ENCODE measurements at places on chromosomes 3 and 15.

GRCh38 chr3:11909726-11910125, 63.0 kb upstream of the TAMM41 start:
- no peak for DNase-seq

GRCh38 chr15:85525755-85526154, 145.4 kb downstream of the AKAP13 start:
- no peak for DNase-seq

GRCh38 chr3:101995371-101996046, 146.2 kb downstream of the NFKBIZ start:
- no peak for DNase-seq

GRCh38 chr3:73848173-73848906, 223.6 kb upstream of the PDZRN3 start:
- DNase-seq: no peak

DNA sequence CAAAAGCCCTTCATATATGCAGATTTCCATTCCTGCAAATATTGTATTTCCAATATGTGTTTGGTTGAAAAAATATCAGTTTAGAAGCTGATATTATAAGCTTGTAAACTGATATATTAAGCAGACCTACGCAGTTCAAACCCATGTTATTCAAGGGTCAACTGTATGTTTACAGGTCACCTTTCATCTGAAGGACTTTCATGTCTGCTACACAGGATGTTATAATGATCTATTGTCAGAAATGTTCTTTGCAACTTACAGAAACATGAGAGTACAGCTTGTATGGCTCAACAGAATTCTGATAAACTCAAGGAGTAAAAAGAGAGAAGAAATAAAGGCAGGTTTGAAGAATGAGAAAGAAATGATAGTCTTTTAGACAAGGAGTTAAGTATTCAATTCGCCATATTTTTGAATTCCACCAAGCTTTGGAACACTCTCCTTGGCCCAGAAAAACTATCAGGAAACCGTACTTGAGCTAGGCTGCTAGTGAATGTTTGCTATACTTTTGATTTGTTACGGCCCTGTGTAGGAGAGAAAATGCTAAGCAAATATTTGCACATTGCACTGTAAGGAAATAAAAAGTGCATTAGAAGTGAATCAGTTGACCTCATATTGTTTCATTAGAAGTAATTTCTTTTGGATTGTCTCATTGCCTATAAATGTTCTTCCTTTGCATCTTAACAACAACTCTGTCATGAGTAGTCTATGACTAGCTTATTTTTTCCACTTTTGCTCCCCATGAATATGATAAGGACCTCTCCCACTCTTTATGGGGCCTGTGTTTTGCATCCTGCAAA, 81.2 kb downstream of the NEK11 start:
- DNase-seq: no peak

DNA sequence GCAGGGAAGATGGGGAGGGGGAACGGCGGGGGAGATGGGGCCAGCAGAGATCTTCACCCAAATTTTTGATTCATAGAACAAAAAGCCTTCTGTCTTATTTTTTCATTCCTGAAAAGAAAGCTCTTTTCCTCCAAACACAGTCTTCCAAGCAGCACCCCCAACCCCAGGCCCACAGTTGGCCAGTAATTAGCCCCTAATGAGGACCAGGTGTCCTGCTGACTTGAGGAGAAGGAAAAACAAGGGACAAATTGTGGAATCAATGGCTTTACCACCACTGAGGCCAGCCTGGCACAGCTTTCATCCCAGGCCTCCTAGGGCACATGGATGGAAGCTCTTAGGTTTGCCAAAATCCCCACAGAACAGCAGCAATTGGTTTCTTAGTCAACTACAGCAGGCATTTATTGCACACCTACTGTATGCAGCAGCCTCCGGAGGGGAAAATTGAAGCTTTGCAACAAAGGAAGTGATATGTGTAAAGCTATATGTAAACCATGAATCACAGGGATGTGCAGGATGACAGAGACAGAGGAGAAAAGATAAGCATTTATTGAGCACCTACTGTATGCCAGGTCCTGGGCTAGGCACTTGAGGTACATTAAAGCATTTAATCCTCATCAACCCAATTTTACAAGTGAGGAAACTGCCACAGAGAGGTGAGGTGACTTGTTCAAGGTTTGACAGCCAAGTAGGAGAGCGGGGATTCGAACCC, 199.5 kb downstream of the TBC1D2B start:
- DNase-seq: no peak

DNA sequence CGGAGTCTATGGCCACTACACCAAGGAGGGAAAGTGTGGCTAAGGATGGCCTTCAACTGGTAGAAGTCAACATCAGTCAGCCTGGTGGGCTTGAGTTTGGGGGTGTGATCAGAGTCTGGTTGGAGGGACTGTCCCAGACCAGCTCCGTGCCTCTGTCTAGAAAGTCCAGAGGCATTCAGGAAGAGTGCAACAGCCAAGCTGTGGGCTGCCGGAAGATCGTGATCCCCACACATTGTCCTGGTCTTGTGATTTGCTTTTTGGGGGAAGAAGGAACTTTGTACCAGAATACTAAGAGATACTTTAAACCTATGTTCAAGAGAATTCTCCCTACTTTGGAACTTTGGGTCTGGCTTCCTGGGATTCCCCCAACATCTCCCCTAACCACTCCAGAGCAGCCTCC, 47.8 kb upstream of the VPS8 start:
- DNase-seq: no peak

GRCh38 chr3:53807117-53807810, 39.0 kb downstream of the CHDH start:
- no peak for DNase-seq

DNA sequence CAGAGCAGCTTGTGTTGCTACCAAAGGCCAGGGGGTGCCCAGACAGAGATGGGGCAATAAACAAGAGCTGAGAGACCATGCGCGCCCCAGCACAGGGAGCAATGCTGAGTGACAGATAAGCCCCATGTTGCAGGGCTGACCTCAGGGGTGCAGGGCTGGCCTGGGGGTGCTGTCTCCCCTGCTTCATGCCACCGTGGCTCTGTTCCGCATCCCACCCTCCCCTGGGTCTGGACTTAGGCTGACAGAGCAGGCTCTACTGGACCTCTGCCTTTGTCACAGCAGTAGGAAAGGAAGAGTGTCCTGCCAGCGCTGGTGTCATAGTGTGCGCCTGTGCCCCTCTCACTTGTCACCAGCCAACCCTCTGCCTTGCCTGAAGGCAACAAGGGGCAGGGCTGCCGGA, 67.4 kb upstream of the IQSEC1 start:
- no peak for DNase-seq

DNA sequence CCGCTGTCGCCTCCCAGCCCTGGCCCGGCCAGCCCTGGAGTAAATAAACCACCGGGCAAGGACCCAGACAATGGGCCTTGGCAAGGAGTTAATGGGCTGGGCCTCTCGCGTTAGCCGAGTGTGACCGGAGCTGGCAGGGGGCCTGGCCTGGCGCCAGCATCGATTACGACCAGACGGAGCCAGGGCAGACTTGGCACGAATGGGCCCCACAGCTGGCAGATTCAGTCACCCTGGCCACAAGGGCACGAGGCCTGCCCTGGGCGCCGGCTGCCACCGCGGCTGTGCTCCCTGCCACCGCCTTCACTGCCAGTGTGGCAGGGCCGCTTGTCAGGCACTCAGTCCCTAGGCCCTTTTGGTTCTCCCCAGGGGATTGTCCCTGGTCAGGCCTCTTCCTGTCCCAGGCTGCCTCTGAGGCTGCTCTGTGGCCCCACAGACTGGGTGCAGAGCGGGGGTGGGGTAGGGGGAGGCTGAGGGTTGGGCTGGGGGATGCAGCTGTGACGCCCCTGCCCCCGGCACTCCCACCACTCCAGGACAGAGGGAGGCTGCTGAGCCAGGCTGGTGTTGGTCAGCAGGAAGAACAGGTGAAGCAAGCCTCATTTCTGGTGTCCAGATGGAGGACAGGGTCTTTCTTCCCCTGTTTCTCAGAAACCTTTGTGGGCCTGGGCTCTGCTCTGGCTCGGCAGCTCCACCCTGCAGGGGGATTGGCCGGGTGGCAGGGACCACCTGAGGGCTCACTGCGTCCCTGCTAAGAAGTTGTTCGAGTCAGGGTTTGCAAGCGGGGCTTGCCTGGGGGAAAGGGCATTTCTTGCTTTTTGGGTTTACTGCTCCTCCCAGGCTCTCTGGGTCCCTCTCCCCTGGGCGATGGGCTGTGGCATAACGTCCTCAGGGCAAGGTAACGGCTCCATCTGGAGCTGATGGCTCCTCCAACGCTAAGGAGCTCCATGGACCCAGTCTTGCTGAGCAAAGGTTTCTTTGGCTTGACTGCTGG, 30.5 kb upstream of the SRP14 start:
- DNase-seq: no peak

DNA sequence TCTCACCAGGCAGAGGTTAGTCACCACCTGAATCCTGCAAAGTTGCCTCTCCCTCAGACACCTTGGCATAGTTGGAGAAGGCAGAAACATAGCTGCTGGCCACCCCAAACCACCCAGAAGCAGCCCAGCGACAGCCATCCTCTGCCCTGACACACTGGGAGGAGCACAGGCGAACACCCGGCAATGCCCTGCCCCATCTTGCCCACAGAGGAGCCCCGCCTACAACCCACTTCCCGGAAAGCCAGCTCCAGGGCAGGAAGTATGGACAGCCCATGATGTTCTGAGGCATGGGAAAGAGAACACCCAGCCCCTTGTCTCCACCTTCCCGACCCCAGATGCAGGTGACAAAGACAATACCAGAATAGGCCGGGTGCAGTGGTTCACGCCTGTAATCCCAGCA, 12.6 kb upstream of the SHISA5 start:
- DNase-seq: no peak

- DNase-seq: no peak
Measured at GRCh38 chr3:13519006-13519791, 29.7 kb upstream of the FBLN2 start.

DNA sequence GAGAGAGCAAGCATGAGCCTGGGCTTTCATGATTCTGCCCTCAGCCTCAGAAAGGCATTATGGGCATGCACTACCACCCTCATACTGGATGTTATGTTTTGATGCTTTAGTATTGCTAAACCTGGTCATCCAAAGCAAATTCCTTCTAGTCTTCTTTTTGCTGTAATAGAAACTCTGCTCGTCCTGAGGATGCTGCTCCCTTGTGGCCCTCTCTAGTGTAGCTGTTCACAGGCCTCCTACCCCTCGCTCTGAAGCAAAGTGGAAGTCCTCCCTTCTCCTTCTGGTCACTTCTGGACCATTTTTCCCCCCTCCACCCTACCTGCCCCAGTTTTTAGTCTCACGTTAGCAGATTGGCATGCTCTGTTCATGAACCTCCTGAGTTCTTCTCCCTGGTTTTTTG, 22.9 kb upstream of the CCNL1 start:
- no peak for DNase-seq

DNA sequence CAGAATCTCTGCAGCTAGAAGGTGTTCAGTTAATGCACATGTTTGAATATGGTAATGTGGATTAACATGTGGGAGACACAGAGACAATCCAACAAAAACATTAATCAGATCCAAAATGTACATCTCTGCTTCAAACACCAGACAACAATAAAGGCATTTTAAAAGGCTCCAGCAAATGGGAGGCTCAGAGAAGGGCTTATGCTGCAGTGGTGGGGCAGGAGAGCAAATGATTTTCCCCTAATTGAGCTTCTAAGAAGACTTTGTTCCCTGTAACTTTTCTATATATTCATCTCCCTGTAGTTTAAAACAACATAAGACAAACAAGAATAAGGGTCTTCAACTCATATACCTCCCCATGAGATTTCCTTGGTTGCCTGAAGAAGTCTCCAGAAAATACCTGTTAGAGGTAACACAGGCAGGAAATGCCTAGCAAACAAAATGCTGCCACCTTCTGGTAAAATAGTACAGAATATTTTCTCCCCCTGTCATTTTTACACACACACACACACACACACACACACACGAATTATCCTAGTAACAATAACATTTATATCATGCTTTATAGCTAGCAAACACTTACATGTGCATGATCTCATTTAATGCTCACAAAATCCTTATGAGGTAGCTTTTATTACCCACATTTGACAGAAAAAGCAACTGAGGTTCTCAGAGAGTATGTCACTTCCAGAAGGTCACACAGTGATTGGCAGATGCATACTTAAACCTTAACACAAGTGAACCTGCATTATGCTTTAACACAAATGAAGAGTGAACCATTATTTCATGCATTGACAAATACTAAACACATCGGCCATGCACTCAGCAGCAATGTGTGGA, 123.4 kb upstream of the MB21D2 start:
- DNase-seq: no peak

GRCh38 chr15:52563501-52564060, 5.2 kb downstream of the ARPP19 start:
- no peak for DNase-seq

GRCh38 chr3:71127052-71127831, 456.3 kb downstream of the FOXP1 start:
- DNase-seq: peak; percentile 16

GRCh38 chr3:28951772-28952556, 328.9 kb upstream of the RBMS3 start:
- no peak for DNase-seq

- no peak for DNase-seq
Measured at GRCh38 chr3:36833160-36833814, 68.9 kb upstream of the DCLK3 start.

GRCh38 chr3:129530251-129530791, 1.9 kb downstream of the RHO start:
- no peak for DNase-seq

- DNase-seq: no peak
Measured at GRCh38 chr3:113614402-113614801, 82.0 kb downstream of the USF3 start.

DNA sequence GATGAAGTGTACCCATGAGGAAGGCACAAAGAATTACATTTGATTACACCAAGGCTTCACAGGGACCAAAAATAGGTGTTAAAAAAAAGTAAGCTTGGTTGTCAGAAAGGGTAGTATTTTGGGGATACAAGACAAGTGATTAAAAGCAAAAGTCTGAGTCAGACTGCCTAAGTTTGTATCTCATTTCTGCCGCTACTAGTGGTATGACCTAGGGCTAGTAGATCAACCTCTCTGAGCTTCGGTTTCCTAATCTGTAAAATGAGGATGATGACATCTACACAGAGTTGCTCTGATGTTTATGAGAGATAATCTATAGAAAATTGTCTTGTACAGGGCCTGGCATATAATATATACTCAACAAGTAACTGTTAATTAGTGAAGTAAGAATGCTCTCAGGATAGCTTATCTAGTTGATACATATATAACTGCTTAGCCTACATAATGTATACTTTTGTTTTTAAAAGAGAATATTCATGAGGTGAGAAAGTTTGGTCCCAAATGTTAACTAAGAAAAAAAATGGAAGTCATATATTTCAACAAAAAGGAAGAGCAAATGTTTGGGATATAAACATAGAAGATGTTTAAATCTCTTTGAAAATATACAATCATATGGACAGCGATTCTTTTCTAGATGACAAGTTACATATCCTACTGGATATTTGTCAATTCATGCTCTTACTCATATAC, 163.0 kb upstream of the SLC2A2 start:
- DNase-seq: no peak

- no peak for DNase-seq
Measured at GRCh38 chr3:26058901-26059321, 269.0 kb downstream of the OXSM start.
